ENCODE measurements at places on chromosomes 7 and 10.

GRCh38 chr10:130201043-130201380 is 64.8 kb downstream of the GLRX3 start:
- DNase-seq = no peak

GRCh38 chr7:132528695-132529094 is 47.6 kb downstream of the PLXNA4 start:
- no peak for DNase-seq

DNA sequence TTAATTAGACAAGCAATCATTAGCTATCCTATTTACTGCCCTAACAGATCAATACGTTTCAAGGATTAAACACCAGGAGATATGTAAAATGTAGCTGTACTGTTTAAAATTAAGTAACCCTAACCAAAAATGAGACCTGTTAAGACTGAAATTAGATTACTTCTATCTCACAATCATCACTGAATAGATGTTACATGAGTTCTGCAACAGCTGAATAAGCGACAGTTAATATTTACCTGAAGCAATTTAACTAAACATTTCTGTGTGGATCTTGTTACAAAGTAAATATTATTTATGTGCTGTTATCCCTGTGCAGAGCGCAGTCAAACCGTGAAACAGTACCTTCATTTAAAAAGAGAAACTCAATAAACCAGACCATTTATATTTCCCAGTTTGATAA is 122.5 kb downstream of the RELN start:
- peak; percentile 92 for DNase-seq

DNA sequence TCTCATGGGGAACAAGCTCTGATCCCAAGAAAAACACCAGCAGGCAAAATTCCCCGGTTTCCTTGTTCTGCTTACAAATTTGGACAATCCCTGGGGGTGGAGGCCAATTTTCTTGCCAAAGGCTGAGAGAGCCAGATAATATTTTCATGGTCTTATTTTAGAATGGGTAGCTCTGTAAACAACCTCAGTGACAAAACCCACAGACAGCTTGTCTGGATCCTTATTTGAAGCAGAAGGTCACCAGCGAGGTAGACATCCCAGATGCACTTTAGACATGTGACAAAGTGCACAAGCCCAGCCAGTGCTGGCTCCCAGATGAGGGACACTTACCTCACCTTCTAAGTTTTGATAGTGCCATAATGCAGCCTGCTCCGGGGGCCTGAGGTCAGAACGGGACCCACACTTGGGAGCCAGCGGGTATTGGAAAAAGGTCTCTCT is 102.6 kb upstream of the DDC start:
- DNase-seq = no peak

- DNase-seq = no peak
Measured at GRCh38 chr10:121694966-121695643, 96.9 kb upstream of the FGFR2 start.

- DNase-seq = no peak
Measured at GRCh38 chr7:18580950-18581349, 85.4 kb downstream of the HDAC9 start.

DNA sequence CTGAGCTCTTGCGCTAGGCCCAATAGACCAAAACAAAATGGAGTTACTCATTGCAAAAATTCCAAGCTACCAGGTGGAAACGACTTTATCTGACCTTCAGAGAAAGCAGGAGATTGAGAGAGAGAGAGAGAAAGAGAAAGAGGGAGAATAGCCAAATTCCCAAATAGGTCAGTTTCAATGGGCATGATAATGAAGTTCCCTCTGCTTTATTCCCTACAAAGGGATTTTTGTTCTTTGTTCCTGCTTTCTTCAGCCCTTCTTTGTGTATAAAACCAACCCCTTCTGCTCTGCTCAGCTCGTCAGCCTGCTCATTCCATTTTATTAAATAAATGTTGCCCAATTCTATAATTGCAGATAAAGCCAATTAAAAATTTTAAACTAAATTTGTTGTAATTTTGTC is 45.0 kb upstream of the GPR37 start:
- no peak for DNase-seq

GRCh38 chr10:77889277-77889903 is 37.2 kb downstream of the DLG5 start:
- peak; percentile 49 for DNase-seq

DNA sequence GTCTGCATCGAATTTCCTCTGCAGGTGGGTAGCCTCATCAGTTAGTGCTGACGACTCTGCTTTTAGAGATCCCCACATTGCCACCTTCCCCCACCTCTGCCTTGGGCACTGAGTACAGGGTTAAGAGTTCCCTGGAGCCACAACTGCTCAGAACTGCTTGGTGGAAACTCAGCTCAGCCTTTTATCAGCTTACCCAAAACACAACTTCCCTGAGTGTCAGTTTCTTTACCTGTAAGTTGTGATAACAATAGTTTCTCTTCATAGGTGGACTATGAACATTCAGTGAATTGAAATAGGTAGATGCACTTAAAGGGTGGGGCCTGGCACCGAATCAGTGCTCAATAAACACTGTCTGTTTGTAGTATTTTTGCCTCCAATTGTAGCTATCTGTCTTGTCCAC is 11.3 kb downstream of the ASB13 start:
- DNase-seq = no peak

- no peak for DNase-seq
Measured at GRCh38 chr7:158129037-158130022, 458.3 kb downstream of the PTPRN2 start.

DNA sequence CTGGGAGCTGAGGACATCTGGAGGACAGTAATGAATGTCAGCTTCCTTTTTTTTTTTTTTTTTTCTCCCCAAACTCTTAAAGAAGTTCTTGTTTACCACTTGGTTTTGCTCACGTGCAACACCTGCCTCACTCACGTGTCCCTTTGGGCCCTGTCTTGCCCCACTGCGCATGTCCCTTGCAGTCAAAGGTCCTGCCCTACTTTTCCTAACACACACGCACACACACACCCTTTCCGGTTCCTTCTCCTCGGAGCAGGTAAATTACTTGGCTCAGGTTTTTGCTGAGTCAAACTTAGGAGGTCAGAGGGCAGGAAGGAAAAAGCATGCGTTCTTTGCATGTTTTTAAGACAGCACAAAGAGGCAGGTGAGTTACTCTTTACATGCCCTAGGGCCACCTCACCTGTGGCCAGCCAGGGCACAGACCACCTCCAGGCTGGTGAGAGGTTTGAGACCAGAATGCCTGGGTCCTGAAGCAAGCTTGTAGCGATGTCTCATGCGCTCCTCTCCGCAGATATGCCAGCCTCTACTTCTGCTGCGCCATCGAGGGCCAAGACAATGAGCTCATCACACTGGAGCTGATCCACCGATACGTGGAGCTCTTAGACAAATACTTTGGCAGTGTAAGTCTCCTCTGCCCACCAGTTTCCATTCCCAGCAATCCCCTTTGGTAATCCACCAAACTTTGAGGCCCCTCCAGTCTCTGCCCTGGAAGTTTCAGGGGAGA is 2.8 kb downstream of the AP1S1 start:
- no peak for DNase-seq

GRCh38 chr7:132084776-132085388 is 491.4 kb downstream of the PLXNA4 start:
- DNase-seq = no peak

DNA sequence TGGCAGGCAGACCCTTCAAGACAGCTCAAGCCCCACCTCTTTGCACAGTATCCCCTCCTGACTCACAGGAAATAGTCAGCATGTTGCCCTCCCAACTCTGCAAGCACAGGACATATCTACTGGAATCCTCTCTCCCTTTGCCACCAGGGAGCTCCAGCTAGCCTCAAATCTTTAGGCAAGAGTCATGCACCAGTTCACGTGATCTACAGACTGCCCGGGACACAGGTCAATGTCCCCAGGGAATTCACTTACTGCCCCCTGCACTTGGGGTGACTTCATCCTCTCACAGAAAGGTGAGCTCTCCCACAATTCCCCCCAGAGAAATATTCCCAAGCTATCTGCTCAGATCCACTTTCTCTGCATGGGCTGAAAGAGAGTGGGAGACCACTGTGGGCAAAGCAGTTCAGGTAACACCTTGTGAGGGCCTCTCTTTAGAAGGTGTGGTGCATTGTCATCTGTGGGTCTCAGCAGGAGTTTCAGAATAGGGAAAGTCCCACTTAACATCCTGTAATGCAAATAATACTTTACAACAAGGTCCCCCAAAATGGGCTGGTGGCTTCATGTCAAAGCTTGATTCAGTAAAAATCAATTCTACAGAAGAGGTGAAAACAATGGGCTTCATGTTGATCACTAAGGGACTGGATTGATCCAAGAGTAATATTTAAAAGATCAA is 129.9 kb downstream of the NOC3L start:
- DNase-seq = no peak

DNA sequence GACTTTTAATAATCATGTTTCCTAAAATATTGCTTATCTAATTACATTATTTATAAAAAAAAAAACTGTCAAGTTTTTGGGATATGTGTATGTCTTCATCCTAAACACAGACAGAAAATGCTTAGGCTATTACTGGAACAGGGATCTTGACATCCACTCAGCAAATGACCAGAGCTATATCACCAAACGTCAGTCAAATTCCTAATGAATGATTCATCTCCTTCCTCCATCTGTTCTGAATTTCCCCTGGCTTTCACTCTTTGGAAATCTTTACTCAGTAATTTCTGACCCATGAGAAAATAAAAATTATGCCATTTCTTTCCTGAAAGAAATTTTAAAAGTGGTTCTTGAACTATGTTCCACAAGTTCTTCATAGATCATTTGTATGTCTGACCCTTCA is 552.4 kb upstream of the KCND2 start:
- DNase-seq = peak; percentile 57

- DNase-seq = peak; percentile 10
Measured at GRCh38 chr10:95513008-95513589, 48.1 kb downstream of the SORBS1 start.

GRCh38 chr7:41113719-41114118 is 589.2 kb downstream of the INHBA start:
- DNase-seq = no peak

GRCh38 chr7:30429156-30429530 is 49.4 kb downstream of the NOD1 start:
- peak; percentile 51 for DNase-seq

GRCh38 chr10:51010977-51011376 is 63.3 kb upstream of the PRKG1 start:
- peak; percentile 29 for DNase-seq

- no peak for DNase-seq
Measured at GRCh38 chr10:77544617-77545016, 93.0 kb downstream of the KCNMA1 start.

GRCh38 chr10:69890065-69890847 is 88.5 kb downstream of the COL13A1 start:
- DNase-seq = no peak

- no peak for DNase-seq
Measured at GRCh38 chr7:122736183-122736582, 33.5 kb upstream of the RNF148 start.

DNA sequence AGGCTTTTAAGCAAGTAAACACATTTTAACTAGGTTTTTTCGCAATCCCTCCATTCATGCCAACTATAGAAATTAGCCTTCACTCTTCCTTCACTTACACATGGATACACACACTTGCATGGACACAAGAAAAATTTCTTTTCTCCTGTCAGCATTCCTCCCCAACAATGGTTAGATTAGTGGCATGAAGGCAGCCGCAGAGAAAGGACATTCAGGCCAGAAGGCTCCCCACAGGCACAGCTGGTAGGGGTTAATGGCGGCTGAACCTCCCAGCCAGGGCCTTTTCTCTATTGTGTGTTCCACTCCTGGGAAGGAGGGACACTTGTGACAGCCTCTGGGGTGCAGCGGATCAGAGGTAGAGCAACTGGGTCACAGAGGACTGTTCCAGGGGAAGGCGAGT is 255.0 kb upstream of the SP8 start:
- DNase-seq = peak; percentile 90

DNA sequence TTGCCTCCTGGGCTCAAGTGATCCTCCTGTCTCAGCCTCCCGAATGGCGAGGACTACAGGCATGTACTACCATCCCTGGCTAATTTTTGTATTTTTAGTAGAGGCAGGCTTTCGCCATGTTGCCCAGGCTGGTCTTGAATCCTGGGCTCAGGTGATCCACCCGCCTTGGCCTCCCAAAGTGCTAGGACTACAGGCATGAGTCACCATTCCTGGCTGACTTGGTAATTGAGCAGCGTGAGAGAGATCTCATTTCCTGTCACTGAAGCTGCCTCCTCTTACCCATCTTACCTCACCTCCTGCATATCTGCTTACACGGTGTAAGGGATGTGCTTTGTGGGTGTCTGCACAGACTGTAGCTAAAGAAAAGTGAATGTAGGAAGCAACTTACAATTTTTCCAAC is 9.7 kb downstream of the IFIT3 start:
- DNase-seq = no peak

DNA sequence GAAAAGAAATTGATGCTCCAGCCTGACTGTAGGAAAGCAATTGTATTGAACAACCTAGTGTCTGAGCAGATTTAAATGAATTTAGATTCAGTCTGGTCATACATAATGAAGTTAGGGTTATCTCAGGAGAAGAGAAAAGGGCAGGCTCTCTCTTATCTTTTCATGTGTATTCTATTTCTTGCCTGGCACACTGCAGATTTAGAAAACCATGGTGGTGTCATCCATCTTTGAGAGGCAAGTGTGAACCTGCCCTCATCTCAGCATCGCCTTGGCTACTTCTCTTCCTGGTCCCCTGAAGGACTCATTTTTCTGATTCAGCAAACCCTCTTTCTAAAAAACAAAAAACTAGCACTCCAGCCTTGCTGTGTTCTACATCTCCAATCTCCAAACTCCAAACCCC is 137.7 kb downstream of the LRRC4 start:
- no peak for DNase-seq

- DNase-seq = no peak
Measured at GRCh38 chr7:122699017-122699416, at the start of gene RNF133. Gene RNF133, minus strand, starts transcription at chr7:122699117. Its CDS starts 199 bp downstream, at chr7:122698918.

DNA sequence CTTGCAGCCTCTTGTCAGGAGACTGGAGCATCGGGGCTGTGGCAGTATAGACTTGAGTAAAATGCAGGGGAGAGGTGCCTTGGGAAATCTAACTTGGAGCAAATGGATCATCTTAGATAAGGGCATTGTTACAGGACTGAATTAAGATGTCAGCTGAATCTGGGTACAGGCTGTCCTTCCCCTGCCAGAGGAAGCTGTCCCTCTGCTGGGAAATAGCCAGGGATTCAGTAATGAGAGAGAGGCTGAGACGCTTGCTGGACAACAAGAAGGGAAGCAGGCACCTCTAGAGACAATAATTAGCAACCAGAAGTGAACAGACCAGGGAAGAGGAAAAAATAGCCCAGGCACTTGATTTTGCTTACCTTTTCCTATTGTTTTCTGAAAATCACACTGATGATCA is 20.7 kb upstream of the RAPGEF5 start:
- DNase-seq = no peak

GRCh38 chr10:9193120-9193519 is 1138.6 kb downstream of the GATA3 start:
- no peak for DNase-seq

DNA sequence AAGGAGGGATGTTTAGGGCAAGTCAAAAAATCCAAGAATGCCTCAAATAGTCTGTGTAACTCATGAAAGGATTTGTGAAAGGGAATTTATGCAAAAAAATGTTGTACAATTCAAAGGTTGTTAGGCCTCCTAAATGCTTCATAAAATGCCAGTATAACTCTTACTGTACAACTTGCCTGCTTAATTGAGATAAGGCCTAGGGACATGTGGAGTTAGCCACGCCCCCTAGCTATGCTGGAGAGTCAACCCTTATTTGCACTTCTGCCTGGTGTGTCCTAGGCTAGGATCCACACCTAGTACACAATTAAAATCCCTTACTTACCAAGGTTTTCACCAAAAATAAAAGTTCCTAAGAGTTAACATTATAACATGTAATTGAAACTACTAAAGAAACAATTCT is 77.2 kb downstream of the ZNF680 start:
- DNase-seq = no peak
